ENCODE measurements at places on chromosomes 16 and 17. TPM values are rescaled to one million over a fixed set of nuclear protein-coding genes. Genes with fewer than 3 reads are reported as not detected.

PERCC1 gene
- not detected for total RNA-seq

KRT28 gene
- not detected for total RNA-seq

RAB37 gene
- total RNA-seq, result 1.3 TPM

EVI2A gene
- not detected for total RNA-seq

HEATR3 gene
- total RNA-seq, result 15.5 TPM

SLC6A2 gene
- 0.14 TPM for total RNA-seq

KRT24 gene
- not detected for total RNA-seq

MT1H gene
- total RNA-seq, result not detected

SYT17 gene
- total RNA-seq, result 13.8 TPM

CRYM gene
- 1.7 TPM for total RNA-seq

TNK1 gene
- total RNA-seq, result 1.7 TPM

OMG gene
- not detected for total RNA-seq

Data from A549 treated with Hydrocortisone at 1 μM for 4 hours (cell line).